A172 (cell line): ENCODE measurements at places on chromosomes 12 and 14.

- DNase-seq: no peak
Measured at GRCh38 chr14:95494456-95494855, 22.0 kb downstream of the SYNE3 start.

GRCh38 chr12:33000016-33000415 lies 103.4 kb upstream of the PKP2 start:
- DNase-seq: no peak

DNA sequence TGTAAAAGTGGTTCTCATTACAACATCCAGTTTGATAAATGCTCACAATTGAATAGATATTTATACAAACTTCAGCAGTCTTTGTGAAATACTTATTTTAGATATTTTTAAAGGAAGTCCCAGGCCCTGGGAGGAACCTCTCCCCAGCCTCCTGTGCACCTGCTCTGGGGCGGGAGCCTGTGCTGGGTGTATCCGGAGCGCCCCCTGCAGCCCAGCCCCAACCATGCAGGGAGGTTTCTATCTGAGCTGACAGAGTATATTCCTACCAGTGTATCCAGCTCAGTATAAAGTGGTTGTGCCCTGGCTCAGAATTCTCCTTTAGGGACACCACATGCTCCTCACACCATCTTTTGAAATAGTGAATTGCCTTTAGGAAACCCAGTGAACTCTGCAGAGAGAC lies 851.8 kb downstream of the TMEM121 start:
- DNase-seq: no peak

- DNase-seq: no peak
Measured at GRCh38 chr12:16150276-16150675, 127.2 kb downstream of the SLC15A5 start.

- DNase-seq: no peak
Measured at GRCh38 chr12:58804749-58805148, 115.6 kb downstream of the LRIG3 start.

- DNase-seq: no peak
Measured at GRCh38 chr12:9052610-9053009, 63.1 kb downstream of the A2M start.

DNA sequence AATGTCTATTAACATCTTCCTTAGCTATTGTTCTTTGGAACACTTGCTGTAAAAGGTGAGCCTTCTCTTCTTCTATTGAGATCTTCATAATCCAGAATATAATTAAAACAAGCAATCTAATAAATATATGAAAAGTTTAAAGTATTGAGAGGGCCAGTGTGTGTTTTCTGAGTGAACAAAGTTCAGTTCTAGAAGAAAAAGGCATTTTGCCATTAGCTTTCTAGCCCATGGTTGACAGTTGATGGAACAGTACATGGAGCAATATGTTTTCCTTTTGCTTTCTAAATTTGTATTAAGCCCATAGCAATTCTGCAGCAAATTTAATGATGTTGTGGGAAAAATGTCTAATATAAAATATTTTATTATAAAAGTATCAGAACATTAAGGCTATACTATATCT lies 853.0 kb downstream of the TRHDE start:
- DNase-seq: no peak

- no peak for DNase-seq
Measured at GRCh38 chr12:88006351-88006750, 22.9 kb downstream of the C12orf50 start.

- DNase-seq: no peak
Measured at GRCh38 chr12:56080556-56081138, 682 bp downstream of the ERBB3 start.

- DNase-seq: no peak
Measured at GRCh38 chr14:99888149-99888548, 94.9 kb downstream of the EML1 start.

GRCh38 chr14:22900081-22900799 lies 17.2 kb downstream of the REM2 start:
- DNase-seq: peak; percentile 49

DNA sequence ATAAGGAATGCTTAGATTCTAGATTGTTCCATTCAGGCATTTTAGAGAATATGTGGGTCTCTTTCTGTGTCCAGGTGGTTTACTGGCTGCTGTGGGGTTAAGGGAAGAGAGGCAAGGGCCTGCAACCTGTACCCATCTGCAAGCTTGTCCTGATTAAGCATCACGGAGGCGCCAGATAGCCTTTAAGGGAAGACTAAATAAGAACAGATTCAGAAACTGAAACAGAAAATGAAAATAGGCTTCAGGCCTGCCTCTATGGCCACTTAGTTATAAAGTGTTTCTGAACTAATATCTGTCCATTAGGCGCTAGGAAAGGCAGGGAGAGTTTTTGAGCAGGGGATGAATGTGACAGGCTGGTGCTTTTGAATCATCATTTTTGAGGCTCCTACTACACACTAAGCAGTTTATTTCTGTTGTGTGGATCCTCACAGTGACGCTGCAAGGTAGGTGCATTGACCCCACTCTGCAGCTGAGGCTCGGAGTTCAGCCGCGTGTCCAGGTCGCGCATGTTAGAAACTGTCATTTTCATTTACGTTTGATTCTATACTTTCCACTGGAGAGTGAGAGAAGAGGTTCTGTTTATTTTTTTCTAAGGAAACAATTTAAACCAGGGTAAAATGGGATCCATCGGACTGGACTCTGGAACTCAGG lies 47.4 kb downstream of the SLC6A12 start:
- no peak for DNase-seq

DNA sequence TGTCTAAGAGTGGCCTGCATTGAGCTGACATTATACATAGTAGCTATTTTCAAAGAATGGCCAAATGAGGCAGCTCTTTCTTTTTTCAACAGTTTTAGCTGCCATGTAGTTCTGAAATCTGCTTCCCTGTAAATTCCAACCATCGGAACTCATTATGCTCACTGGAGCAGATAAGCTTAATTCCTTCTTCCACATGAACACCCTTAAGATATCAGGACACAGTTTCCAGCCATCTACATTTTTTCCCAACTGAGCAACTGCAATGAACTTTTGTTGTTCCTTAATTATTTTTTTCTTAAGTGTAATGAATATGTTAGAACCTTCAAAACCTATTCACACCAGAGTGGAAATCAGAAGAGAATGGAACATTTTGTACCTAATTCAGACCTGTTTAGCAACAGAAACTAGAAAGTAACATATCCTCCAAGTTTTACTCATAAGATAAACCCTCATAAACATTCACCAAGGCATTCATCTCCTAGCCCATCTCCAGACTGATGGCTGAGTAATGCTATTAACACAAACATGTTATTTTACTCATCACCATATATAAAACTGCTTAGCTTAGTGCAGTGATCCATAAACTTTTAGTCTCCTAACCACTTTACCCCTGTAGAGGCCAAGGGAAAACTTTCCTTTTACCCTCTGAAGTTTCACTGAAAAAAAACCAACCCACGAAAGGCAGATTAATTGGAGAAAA lies 296.1 kb upstream of the SYT1 start:
- no peak for DNase-seq

GRCh38 chr12:96244826-96245225 lies 50.7 kb downstream of the ELK3 start:
- DNase-seq: no peak

DNA sequence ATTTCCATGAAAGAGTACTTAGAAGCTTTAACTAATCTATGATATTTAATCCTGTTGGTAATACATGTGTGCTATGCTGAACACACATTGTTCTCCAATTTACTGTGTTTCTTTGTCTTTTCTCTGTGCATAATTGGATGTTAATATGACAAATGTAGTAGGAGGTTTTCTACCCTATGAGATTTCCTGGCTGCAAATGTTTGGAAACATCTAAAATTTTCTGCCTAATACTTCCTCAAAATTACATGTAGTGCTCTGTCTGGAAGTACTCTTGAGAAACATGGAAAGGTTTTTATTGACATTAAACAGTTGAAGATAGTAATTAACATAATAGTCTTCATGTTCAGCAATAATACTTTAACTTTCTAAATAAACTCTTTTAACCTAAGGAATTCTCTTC lies 213.0 kb downstream of the KITLG start:
- no peak for DNase-seq

GRCh38 chr14:63773504-63773903 lies 45.6 kb upstream of the SGPP1 start:
- no peak for DNase-seq

- DNase-seq: no peak
Measured at GRCh38 chr14:101499080-101499479, 62.2 kb upstream of the DIO3 start.

DNA sequence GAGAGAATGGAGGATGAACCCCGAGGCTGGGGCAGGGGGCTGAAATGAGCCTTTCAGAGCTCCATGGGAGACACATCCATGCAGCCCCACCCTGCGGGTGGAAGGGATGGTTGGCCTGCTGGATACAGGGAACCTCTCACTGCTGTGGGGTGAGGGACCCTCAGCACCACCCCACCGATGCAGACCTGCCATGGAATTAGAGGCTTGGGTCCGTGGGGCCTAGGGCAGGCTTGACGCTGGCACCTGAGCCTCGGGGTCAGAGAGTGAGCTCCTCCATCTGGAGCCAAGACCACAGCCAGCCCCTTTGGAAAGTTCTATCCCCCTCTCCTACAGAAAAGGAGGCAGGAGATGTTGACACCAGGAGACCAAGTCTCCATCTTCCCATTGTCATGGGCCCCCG lies 7.4 kb upstream of the KRT74 start:
- DNase-seq: no peak

GRCh38 chr12:44921736-44922135 lies 45.6 kb upstream of the NELL2 start:
- DNase-seq: no peak

DNA sequence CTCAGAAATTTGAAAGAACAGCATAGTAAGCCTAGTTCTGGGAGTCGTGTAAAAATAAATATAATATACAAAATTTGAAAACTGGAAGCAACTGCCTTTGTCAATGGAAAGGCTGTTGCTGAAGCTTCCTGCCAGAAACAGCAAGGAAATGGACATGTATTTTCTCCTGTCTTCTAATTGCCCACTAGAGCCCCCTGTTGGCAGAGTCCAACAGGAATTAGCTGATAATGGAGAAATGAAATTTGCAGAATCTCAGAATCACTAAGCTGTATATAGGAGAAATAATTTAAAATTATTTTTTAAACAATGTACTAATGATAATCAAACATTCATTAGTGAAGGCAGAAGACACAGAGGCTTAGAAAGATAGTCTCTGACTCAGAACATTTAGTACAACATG lies 414.8 kb downstream of the SLC6A15 start:
- DNase-seq: peak; percentile 21

DNA sequence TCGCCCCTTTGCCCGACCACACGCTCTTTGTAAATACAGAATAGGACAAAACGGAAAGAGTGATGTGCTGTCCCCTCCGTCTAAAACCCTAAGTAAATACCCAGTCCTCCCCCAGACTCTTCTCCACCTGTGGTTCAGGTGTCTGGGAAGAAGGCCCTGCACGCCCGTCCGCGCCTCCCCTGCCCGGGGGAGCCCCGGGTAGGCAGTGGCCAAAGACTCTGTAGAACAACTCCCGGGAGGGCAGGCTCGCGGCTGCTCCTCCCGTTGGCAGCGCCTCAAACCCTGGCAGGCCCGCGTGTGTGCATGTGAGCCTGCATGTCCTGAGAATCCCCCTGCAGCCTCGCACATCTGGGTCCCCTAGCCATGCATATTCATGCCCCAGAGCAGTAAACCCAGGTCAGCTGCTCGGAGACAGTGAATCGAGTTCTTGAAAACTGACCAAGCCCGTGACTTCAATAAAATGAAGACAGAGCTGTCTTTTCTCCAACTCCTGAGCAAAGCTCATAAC lies 165.8 kb downstream of the MON2 start:
- DNase-seq: no peak

GRCh38 chr12:99151744-99152143 lies 495.8 kb upstream of the GARIN6 start:
- DNase-seq: no peak

- DNase-seq: no peak
Measured at GRCh38 chr14:75286313-75286712, 7.7 kb downstream of the FOS start.

GRCh38 chr14:24924544-24924943 lies 125.4 kb downstream of the STXBP6 start:
- no peak for DNase-seq

GRCh38 chr14:22606380-22606779 lies 8.3 kb downstream of the ABHD4 start:
- no peak for DNase-seq

- DNase-seq: no peak
Measured at GRCh38 chr12:93103154-93103553, 174.1 kb upstream of the EEA1 start.

- no peak for DNase-seq
Measured at GRCh38 chr12:42468921-42469320, 120.6 kb downstream of the PRICKLE1 start.

GRCh38 chr14:105168093-105168420 lies 519 bp downstream of the JAG2 start:
- DNase-seq: no peak

DNA sequence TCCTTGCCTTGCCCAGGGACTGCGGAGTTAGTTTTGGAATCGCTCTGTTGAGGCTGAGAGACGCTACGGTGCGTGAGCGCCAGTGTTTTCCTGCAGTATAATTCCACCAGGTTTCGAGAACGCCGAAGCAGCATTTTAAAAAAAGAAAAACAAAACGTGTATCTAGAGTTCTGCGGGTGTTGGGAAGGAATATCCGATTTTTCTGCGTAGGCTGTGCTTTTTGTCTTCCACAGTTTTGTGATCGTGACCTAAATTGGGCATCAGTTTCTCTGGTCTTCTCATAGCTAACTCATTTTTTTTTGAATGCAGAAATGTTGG lies 778 bp downstream of the DNM1L start:
- no peak for DNase-seq

- peak; percentile 14 for DNase-seq
Measured at GRCh38 chr12:15276088-15276698, 46.1 kb upstream of the PTPRO start.
